ENCODE measurements at places on chromosomes 6 and 20. TPM values are rescaled to one million over a fixed set of nuclear protein-coding genes. Genes with fewer than 3 reads are reported as not detected.

The SNRPB2 gene
- total RNA-seq = 109 TPM

DNA sequence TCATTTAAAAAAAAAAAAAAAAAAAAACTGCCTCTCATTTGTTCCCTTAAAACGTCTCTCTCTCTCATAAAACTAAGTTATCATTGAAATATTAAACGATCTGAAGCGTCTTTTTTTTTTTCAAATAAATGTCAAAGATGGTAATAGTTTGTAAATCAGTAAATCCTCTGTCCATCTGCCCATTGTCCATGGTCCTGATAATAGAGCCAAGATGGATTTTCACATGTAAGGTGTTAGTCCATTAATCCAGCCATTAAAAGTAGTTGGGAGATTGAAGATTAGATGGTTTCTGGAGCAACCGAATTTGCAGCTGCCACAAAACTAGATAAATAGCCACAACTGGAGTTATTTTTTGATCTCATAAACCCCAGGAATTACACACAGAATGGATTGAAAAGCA lies 145.8 kb upstream of the SNX9 start:
- DNase-seq = no peak

The SOBP gene
- total RNA-seq = 0.29 TPM

- no peak for DNase-seq
Measured at GRCh38 chr6:14920276-14920675, 325.6 kb upstream of the JARID2 start.

The GNAS-AS1 gene
- total RNA-seq = 1.1 TPM

DNA sequence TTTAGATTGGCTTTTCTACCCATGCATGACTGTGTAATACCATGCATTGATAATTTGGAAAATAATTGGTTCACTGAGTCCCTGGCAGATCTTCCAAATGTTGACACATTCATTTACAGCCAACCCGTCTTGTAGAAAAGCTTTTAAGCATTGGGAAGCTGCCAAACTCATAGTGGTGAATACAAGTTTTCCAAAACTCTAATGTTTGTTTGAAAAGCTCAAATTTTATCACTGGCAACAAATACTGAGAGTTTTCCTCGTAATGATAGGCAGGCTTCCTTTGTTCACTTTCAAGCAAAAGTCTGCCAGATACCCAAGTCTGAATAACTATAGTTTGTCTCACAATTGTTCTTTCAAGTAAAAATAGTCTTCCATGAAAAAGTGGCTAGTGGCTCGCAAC lies 143.0 kb downstream of the FIG4 start:
- DNase-seq = no peak

The WFDC5 gene
- total RNA-seq = not detected
